ENCODE measurements at places on chromosomes 2 and 18.

GRCh38 chr18:75070235-75070624 is 138.7 kb downstream of the PTGR3 start:
- DNase-seq = no peak

- DNase-seq = no peak
Observed at GRCh38 chr18:45373286-45373880, 241.9 kb upstream of the SLC14A2 start.

GRCh38 chr2:69798290-69798908 is 31.1 kb upstream of the GMCL1 start:
- no peak for DNase-seq

- DNase-seq = peak; percentile 91
Observed at GRCh38 chr2:23669413-23670244, 257.3 kb downstream of the ATAD2B start.

DNA sequence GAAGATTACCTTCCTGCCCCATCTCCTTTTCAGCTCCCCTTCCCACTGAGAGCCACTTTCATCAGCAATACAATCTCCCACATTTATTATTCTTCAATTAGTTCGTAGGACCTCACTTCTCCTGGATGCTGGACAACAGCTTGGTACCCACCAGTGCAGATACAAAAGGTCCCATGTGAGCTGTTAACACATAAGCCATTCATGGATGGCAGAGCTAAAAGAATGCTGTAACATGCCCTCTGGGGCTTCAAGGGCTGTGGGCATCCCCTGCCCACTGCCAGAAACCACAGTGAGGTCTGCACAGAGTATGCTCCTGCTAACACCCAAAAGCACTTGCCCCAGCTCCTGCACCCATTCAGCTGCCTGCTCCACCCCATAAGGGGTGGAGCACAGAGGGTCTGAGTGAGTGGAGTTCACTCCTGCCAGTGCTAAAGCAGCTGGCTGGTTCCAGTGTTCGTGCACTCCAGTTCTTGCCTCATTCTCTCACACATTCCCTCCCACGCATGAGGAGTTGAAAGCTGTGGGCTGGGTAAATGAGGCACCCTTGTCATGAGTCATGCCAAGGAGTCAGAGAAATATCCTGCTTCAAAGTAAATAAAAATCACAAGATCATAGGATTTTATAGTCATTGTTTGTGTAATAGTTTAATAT is 305.9 kb upstream of the TMEFF2 start:
- no peak for DNase-seq

DNA sequence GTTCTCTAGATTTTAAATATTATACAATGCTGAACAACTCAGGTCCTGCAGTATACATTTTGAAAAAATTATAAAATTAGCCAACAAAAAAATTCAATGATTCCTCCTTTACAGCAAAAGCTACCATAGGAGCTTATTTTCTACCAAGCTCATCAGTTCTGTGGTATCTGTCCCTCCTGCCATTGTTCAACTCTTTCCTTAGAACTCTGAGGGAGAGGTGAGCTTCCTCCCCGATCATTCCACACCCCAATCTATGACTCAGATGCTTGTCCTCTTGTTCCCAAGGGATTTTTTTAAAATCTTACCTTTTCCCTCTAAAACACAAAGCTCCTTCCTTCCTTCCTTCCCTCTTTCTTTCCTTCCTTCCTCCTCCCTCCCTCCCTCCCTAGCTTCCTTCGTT is 13.5 kb downstream of the DPP4 start:
- DNase-seq = no peak

GRCh38 chr2:30643674-30644073 is 163.6 kb downstream of the CAPN13 start:
- DNase-seq = no peak

- DNase-seq = no peak
Observed at GRCh38 chr2:79009388-79009787, 16.1 kb upstream of the REG3G start.

- no peak for DNase-seq
Observed at GRCh38 chr2:210199186-210199765, 26.0 kb downstream of the ACADL start.

DNA sequence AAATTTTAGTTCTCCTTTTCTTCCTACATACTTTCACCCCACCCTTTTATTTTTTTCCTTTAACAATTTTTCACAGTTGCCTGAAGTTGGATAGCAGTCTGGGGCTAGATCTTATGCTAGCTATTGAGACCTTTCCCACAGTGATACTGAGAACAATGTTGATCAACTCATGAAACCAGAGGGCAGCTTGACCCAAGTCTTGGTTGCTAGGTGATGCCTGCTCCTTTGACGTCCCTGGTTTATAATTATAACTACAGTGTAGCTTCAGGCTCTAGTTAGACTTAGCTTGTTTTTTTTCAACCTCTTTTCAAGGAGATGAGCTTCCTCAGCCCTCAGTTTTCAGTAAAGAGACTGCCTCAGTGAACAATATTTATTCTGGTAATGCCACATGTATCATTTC is 648.5 kb downstream of the IRS1 start:
- no peak for DNase-seq

DNA sequence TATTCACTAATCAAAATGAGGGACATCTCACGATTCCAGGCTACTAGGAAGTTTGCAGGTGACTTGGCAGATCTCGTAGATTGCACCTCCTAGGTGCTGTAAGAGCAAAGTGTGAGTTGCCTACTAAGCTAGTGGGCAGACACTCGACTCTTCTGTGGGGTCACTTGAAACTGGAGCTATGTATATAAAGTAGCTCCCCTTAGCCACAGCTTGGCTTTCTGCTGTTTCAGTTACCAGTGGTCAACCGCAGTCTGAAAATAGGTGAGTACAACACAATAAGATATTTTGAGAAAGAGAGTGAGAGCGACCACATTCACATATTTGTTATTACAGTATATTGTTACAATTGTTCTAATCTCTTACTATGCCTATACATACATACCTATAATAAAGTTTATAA is 23.3 kb downstream of the CTAGE1 start:
- DNase-seq = no peak

DNA sequence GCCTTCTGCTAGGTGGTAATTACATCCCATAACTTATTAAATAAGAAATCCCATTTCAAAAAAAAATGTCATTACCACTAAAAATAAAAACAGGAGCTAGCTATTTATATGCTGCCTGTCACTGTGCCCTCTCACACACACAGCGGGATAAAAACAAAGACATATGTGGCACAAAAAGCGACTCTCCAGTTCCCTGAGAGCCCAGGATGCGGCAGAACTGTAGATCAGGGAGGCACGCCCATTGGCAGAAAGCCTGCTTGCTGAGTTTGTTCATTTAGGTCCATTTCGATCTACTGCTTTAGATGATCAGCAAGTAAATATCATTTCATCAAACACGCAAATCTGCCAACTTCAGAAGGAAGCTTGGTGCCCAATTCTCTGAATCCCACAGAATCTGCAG is 124.4 kb downstream of the TMEM163 start:
- DNase-seq = no peak

GRCh38 chr2:77017355-77017745 is 504.8 kb downstream of the LRRTM4 start:
- DNase-seq = no peak

DNA sequence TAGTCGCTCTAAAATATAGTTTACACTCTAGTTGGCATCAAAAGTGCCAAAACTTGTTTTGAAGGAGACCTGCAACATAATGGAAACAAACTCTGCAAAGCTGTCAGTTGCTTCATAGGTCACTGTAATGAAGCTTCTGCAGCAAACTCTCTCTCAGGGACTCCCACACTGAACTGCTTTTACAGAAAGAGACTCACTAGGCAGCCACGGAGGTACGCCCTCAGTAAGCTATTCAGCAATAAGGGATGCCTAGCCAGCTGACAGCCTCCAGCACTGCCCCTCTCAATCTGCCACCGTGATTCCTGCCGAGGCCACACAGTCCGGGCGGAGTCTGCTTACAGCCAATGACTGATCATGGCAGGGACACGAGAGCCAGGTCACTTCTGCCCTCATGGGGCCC is 51.1 kb downstream of the COLEC12 start:
- peak; percentile 38 for DNase-seq

DNA sequence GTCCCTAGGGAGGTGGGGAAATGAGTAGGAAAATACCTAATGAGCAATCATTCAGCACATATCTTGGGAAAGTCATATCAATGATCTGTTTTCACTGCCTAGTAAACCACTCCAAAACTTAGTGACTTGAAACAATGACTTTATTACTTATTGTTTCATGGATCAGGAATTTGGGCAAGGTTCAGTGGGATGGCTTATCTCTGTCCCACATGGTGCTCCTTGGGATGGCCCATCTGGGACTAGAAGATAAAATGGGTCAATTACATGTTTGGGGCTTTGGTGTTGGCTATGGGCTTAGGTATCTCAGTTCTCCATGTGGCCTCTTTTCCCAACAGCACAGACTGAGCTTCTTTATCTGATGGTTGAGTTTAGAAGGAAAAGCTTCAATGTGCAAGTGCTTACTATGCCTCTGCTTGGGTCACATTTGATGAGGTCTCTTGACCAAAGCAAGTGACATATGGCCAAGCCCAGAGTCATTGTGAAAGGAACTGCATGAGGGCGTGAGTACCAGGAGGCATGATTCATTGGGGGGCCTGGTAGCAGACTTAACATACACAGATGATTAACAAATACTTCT is 218.1 kb upstream of the TNP1 start:
- no peak for DNase-seq

DNA sequence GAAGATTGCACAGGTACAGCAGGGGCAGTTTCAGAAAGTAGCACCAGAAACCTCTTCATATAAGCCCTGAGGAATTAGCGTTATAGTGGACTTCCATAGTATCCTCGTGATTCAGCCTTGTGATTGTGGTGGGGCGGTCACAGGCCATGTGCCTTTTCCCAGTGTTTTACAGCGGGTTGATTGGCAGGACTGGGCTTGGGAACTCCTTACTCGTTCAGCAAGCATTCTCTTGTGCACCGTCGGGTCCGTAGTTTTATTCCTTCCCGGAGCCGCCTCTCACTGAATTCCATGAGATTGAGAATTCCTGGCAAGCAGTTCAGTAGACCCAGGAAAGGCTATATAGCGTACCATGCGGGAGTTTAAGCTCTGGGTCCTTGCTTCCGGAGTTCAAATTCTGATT is 5.2 kb downstream of the COPS8 start:
- DNase-seq = no peak

GRCh38 chr2:33859811-33860461 is 260.8 kb upstream of the FAM98A start:
- DNase-seq = no peak

GRCh38 chr2:105490204-105490603 is 91.4 kb upstream of the FHL2 start:
- peak; percentile 54 for DNase-seq

- DNase-seq = no peak
Observed at GRCh38 chr2:153027533-153027932, 309.1 kb downstream of the ARL6IP6 start.

DNA sequence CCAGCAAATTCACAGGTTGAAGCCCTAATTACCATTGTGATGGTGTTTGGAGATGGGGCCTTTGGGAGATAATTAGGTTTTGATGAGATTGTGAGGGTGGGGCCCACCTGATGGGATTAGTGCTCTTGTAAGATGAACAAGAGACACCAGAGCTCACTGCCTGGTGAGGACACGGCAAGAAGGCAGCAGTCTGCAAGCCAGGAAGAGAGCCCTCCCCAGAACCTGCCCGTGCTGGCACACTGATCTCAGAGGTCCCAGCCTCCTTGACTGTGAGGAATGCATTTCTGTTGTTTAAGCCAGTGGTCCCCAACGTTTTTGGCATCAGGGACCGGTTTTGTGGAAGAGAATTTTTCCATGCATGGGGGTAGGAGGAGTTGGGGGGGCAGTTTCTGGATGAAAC is 240.7 kb downstream of the KLHL29 start:
- DNase-seq = no peak

- DNase-seq = no peak
Observed at GRCh38 chr2:215531284-215531683, 95.4 kb upstream of the FN1 start.

DNA sequence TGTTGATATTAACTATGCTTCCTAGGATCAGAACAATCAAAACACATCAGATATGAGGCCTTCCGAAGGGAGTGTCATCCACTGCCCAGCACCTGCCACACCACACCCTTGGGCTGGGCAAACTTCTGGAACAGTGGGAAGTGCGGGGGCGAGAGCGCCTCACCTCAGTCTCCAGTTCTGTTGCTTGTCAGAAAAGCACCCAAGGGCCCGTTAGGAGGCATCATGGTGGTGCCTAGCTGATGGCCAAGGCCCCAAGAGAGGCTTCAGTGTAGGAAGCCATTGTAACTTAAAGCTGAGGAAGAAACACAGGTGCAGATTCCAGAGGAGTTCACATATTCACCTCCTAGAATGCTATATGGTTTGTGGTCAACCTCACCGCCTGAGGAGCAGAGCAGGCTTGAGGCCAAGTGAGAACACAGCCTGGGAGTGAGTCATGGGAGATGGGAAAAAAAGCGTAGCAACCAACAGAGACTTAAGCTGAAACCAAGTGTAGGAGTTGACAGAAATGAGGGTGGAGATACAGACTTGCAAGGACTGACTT is 85.1 kb upstream of the ATL2 start:
- no peak for DNase-seq

DNA sequence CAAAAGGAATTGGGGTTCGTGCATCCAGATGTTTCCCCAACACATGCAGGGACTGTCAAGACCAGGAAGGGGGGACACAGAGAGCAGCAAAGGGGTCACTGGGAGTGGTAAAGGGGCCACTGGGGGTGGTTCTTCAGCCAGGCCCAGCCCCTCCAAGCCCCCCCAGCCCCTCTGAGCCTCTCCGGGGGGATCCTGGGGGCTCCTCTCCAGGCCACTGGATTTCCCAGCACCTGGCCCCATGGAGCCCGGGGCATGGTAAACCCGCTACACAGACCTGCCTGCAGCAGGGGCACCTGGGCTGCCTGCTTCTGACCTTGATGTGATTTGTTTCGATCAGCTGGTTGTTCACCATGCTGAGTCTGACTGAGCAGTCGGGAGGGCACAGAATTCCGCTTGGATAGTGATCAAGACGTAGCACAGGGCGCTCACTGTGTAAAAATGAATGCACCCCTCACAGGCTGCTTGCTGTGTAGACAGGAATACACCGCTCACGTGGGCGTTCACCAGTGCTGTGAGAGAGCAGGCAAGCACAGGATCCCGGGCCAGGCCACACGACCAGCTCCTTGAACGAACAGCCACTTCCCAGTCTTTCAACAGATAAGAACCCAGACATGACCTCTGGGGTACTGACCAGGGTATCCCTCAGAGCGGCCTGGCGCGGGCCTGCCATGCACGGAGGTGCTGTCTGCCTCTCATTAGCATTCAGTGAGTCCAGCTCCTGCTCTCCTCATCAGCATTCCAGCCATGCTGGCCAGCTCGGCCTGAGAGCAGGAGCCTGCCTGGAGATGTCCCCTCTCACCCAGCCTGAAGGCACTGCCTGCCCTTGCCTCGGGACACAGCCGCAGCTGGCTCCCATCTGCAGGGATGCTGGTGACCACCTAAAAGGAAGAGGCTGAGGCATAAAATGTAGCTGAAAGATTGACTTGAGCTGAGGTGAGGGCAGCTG is 73.3 kb upstream of the OTOS start:
- peak; percentile 29 for DNase-seq

GRCh38 chr18:57547260-57547659 is 39.2 kb downstream of the FECH start:
- no peak for DNase-seq

All from left ventricle myocardium superior (tissue), 1 donor.